Activated CD4-positive, alpha-beta T cell treated with anti-CD3 and anti-CD28 coated beads for 4 hours (primary cell): ENCODE measurements at places on chromosomes 13 and 19.

GRCh38 chr13:96161141-96161540 is 71.2 kb downstream of the HS6ST3 start:
- DNase-seq = no peak

DNA sequence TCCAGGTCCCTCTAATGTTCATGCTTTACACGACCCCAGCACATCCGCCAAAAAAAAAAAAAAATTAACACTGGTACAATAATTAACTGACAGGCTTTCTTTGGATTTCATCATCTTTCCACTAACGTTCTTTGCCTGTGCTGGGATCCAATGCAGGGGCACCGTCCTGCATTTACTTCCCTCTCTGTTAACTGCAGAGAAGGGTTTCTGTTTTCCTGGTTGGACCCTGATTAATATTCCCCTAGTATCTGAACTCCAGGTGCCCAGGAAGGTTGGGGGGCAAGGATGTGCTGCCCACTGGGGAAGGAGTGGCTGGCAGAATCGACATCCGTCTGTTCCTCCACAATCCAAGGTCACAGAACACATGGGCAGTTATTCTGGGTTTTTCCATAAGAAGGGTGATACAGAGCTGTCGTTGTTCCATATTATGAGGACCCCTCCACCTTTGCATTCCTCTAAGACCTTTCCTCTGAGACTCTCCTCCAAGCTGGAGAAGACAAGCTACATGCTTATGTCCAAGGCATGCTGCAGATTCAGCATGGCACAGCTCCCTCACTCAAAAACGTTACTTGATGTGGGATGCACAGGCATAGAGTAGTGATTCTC is 4.5 kb upstream of the LAIR1 start:
- no peak for DNase-seq

DNA sequence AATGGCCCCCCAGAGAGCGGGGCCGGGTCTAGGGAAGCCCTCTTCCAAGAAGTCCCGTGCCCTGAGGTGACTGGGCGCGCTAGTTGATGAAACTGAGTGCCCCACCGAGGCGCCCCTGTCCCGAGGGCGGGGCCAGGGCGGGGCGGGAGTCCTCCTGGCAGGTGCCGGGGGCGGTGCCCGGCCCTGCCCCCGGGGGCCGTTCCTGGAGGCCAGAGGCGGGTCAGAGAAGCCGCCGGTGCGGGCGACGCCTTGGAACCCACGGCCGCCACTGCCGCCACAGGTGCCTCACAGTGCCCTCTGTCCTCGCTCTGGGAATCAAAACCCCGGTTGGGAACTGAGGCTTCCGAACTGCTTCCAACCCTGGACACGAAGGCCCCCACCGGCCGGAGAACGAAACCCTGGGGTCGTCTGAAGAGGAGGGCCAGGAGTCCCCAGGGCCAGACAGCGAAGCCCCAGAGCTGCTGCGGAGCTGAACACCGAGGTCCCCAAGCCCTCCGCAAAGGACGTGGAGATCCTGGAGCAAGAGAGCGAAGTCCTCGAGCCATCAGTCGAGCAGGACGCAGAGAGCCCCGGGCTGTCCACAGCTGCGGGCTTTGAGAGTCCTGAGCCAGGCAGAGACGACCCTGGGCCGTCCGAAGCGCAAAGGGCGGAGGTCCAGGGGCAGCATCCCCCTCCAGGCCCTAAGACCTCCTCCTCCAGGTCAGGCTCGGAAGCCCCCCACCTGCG is at the start of gene MISP3:
Gene MISP3, plus strand, starts transcription at position 252 of the 726 bp plus-strand sequence. CDS start 524 bp downstream, outside the sequence.
- DNase-seq = peak; percentile 30

DNA sequence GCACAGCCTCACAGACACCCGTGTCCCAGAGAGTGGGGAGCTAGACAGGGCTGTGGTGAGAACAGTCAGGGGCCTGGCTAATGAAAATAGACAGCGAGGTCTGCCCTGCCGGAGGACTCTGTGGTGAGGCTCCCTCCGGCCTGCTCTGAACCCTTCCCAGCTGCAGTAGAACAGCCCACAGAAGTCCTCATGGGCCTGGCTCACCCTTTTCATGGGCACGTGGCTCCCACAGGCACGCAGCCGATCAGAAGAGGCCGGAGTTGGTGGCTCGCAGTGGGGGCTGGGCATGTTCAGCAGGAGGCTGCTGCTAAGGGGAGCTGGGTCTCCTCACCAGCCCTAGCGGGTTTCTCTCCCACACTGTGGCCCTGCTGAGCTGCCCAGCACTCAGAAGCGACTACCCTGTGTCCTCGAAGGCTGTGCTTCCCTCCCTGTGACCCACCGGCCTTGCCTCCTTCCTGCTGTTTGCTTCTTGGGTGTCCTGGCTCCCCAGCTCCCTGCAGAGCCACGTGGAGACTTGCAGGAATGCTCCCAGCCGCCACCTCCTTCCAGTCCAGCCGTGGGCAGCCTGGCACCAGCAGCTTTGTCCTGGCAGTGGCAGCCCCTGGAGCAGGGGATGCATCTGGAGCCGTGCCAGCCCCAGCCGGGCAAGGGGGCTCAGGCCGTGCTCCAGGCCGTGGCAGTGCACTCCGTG is 138.7 kb downstream of the KDM4B start:
- no peak for DNase-seq

DNA sequence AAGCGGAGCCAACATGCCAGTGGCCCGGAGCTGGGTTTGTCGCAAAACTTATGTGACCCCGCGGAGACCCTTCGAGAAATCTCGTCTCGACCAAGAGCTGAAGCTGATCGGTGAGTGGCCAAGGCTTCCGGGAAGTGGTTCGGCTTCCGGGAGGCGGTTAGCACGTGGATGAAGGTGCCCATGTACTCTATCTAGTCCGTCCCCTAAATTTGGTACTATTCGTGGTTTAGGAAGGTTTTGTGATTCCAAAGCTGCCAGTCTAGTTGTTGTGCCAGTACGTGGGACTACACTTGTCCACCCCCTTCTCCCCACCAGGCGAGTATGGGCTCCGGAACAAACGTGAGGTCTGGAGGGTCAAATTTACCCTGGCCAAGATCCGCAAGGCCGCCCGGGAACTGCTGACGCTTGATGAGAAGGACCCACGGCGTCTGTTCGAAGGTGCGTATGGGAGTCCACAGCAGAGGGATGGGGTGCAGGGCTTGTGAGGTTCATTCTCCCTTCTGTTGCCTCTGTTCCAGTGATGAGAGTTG is 579 bp downstream of the RPS9 start:
- DNase-seq = no peak

DNA sequence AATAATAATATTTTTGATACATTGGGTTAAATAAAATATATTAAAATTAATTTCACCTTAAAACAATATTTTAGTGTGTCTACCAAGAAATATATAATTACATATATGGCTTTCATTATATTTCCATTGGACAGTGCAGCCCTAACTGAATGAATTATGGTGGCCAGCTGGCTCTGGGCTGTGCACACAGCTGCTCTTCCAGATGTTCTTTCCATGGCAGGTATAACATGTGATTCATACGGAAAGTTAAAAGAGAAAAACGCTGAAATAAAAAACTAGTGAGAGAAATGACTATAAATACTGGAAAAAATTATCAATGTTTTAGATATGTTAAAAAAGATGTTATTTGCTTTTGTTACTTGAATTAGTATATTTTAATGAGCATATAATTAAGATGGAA is 216.3 kb downstream of the RGCC start:
- no peak for DNase-seq

GRCh38 chr13:58994777-58995176 is 1169.0 kb downstream of the DIAPH3 start:
- no peak for DNase-seq

GRCh38 chr13:93407551-93407950 is 180.9 kb downstream of the GPC6 start:
- no peak for DNase-seq

- peak; percentile 53 for DNase-seq
Measured at GRCh38 chr19:53865918-53866864, 1.5 kb upstream of the MYADM start.

DNA sequence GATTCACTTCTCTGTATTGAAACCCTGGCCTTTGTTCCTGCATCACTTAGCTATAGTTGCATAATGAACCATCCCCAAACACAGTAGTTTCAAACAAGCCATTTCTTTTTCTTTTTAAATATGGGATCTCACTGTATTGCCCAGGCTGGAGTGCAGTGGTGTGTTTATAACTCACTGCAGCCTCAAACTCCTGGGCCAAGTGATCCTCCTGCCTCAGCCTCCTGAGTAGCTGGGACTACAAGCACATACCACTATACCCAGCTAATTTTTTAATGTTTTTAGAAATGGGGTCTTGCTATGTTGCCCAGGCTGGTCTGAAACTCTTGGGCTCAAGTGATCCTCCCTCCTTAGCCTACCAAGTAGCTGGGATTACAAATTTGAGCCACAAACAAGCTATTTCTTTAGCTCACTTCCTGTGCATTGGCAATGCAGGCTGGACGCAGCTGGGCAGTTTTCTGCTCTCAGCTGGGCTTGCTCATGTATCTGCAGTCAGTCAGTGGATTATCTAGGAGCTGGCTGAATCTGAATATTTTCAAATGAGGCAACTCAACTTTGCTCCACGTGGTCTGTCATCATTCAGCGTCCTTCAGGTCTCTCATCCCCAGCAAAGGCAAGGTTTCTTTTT is 49.5 kb upstream of the SIN3B start:
- DNase-seq = no peak

DNA sequence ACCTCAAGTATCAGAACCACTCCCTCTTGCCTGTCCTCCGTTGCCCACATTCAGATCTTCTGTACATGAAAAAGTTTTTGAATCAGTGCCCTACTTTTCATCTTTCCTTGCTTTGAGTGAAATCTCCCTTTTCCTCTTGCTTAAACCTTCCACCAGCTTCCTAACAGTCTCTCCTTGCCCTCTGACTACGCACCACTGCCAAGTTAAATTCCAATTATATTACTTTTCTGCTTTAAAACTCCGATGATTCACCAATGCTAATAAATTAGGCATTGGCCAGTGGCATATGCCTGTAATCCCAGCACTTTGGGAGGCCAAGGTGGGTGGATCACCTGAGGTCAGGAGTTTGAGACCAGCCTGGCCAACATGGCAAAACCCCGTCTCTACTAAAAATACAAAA is 30.7 kb upstream of the RFXAP start:
- no peak for DNase-seq

DNA sequence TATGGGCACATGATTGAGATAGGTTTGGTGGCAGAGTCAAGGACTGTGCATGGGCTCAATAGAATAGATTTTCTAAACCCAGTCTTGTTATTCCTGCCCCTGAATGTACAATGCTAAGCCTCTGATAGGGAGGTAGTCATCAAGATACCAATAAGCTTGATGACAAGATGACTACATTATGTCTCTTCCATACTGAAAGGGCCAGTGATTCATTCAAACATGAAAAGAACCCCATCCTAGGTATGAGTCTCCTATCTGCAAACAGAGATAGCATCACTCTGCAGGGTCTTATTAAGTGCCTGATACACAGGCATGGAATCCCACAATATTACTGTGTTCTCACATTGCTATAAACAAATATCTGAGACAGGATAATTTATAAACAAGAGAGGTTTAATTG is 40.3 kb upstream of the UFM1 start:
- DNase-seq = no peak

- DNase-seq = no peak
Measured at GRCh38 chr13:75329723-75330122, 152.2 kb downstream of the TBC1D4 start.

- no peak for DNase-seq
Measured at GRCh38 chr13:98065468-98065867, 77.4 kb upstream of the FARP1 start.

- no peak for DNase-seq
Measured at GRCh38 chr19:41911889-41912731, 16.1 kb downstream of the ERFL start.

DNA sequence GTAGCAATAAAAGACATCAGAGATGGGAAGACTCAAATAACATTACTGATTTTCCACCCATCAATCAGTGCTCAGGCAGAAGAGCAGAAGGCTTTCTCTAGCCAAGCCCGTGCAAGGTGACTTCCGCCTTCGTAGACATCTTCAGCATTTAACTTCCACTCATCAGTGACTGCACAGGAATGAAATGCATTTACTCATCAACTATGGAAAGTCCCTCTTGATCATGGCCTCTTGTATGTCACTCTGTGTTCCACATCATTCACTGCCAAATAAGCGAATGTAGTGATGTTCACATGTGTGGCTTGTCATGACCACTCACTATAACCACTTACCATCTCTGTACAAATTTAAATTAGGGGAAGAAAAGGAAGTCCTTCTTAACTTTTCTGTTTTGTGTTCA is 49.4 kb downstream of the SACS start:
- peak; percentile 21 for DNase-seq

GRCh38 chr13:37417060-37417441 is 181.5 kb downstream of the POSTN start:
- DNase-seq = no peak

DNA sequence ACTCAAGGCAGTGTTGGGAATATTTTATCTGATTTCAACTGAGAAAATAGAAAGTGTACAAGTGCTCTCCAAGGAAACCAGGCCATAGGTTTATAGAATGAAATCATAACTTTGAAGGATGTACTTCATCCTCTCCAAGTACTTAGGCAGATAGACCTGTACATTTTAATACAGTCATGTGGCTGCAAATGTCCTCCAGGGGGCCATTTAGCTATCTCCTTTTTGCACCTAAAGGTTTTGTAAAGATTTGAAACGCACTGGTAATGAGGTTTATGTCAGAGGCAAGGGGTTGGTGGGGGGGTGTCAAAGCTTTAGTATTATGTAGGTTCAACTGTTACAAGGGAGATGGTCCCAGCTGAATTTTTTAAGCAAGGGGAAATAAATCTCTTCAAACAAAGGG is 364.4 kb downstream of the DCT start:
- DNase-seq = no peak

DNA sequence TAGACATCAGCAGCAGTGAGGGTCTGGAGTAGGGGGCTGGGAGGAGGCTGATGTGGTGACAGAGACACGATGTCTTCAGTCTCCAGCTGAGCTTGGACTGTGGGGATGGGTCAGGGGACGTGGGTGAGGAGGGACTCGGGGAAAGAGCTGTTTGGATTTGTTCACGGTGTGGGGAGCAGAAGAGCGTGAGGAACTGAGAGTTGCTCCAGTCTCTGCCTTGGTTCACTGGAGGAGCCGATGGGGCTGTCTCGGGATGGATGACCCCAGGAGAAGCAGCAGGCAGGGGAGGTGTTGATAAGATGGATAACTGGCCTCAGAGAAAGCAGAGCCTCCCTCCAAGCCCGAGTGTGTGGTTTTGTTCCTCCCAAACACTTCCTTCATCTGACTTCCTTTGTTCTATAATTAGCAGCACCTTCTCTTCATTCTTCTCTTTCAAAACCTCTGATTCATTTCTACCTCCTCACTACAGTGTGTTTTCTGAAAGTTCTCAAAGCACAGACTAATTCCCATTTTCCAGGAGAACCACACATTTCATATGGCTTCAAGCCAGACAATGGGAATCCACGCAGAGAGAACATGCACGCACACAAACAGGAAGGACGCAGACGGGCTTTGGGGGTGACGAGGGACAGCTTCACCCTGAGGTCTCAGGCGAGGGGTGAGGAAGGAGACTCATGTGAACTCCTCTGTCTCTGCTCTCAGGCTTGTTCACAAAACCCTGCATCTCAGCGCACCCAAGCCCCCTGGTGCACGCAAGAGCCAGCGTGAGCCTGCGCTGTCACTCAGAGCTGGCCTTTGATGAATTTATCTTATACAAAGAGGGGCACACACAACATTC is 18.6 kb downstream of the LAIR2 start:
- DNase-seq = no peak

- DNase-seq = no peak
Measured at GRCh38 chr13:110042253-110042950, 256.0 kb upstream of the IRS2 start.
